ENCODE measurements at places on chromosomes 5 and 9.
A peak's percentile ranks its signal among the peaks of the same experiment; 100 is the strongest.

GRCh38 chr5:96432216-96433065 is 607 bp downstream of the PCSK1 start:
- no peak for DNase-seq

DNA sequence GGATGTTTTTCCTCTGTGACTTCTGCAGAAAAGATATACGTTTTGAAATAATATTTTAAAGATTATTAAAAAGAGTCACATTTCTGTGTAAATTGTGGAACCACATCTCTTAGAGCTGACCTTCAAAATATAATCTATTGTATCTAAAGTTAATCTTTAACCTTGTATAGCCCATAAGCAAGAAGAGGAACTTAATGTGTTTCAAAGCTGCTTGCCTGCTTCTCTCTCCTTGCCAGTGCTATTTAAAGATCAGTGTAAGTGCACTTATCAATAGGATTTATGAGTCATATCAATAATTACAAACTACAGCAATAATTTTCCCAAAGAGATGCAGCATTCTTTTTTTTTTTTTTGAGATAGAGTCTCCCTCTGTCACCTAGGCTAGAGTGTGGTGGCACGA is 29.4 kb upstream of the GDA start:
- no peak for DNase-seq

GRCh38 chr5:174727794-174728680 is 3.7 kb downstream of the MSX2 start:
- no peak for DNase-seq

- peak; percentile 60 for DNase-seq
These were observed 404.7 kb upstream of the TRPC7 start for GRCh38 chr5:136769900-136770684.

GRCh38 chr5:107322936-107323335 is 347.8 kb downstream of the EFNA5 start:
- no peak for DNase-seq

Measured in iPS DF 6.9 (cell line).